ENCODE measurements at places on chromosomes 6 and 20.

- DNase-seq, result no peak
These were observed 146.0 kb downstream of the EYA2 start for GRCh38 chr20:47040506-47041125.

GRCh38 chr20:15327123-15327522 is 989.7 kb upstream of the FLRT3 start:
- no peak for DNase-seq

GRCh38 chr20:63317601-63318291 is 24.8 kb downstream of the COL20A1 start:
- DNase-seq, result no peak

- no peak for DNase-seq
These were observed 5.4 kb downstream of the R3HDML start for GRCh38 chr20:44342248-44342647.

DNA sequence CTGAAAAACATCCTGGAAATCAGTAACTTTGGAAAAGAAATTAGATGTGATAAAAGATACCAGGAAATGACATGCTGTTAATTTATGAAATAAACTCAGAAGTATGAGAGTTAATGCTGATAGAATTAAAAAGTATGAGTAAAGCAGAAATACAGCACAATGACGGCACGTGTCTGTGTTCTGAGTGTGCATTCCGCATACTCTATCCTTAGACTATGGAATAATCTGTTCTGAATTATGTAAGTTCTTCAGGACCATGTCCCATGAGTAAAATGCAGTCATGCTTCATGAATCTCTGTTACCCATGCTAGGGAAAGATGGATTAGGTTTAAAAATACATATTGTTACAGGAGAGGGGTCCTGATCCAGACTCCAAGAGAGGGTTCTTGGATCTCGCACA is 21.7 kb downstream of the HECA start:
- DNase-seq, result no peak

GRCh38 chr20:16013631-16014030 is 559.6 kb downstream of the KIF16B start:
- no peak for DNase-seq

DNA sequence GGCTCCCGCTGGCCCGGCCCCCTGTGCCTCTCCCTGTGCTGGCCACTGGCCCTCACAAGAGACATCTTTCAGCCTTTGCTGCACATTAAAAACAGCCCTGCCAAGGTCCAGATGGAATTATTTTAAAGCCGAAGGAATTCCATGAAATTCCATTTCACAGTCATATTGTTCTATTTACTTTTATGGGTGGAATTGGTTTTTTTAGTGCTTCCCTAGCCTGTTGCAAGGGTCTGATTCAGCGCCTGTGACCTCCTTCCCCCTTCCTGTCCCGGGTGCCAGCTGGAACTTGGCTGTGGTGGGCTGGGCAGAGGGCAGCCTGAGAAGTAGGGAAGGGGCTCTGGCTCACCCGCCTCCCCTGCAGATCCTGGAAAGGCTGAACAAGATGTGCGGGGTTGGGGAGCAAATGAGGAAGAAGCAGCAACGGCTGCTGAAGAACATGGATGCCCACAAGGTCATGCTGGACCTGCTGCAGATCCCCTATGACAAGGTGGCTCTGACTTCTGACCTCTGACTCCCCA is 34.3 kb downstream of the UQCC2 start:
- no peak for DNase-seq

GRCh38 chr6:33209856-33210255 is 1.6 kb downstream of the RING1 start:
- no peak for DNase-seq

GRCh38 chr20:47102629-47103028 is 208.0 kb downstream of the EYA2 start:
- DNase-seq, result no peak

- DNase-seq, result no peak
These were observed 13.9 kb downstream of the JPH2 start for GRCh38 chr20:44173116-44173515.

- no peak for DNase-seq
These were observed 207.2 kb downstream of the PHACTR1 start for GRCh38 chr6:12923644-12924235.

- DNase-seq, result no peak
These were observed 303.4 kb upstream of the EXOC2 start for GRCh38 chr6:996271-996852.

All from activated T-helper 2 cell treated with anti-CD3 and anti-CD28 coated beads, Interferon-gamma antibody, Interleukin-2, Interleukin-4, amounts not matched to agents 10 μg/mL and 5 μg/mL and 100 μg/mL, durations not matched to agents 14 hours and 24 hours and 36 hours (primary cell).